ENCODE measurements at places on chromosomes 3 and 15.

DNA sequence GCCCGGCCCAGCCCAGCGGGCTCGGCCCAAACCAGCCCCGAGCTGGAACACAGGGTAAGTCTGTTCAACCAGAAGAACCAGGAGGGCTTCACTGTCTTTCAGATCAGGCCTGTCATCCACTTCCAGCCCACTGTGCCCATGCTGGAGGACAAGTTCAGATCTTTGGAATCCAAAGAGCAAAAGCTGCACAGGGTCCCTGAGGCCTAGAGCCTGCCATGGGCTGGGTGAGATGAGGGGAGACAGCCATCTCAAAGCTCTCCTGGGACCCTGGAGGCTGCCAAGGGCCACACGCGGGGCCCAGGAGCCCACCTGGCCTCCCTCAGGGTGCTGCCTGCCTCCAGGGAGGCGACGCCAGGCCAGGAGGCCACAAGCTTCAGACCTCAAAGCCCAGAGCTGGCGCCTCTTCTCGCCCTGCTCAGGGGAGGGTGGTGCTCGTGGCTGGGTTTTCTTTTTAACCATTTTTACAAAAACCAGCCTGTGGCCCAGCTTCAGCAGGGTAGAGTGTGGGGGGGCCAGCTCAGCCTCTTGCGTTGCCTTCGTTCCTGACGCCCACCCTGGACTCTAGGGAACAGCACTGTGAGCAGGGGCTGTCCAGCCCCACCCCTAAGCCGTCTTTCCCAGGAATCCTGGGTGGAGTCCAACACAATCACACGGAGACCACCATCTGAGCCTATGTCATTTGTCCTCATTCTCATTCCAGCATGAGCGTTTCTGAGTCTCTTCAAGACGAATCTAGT lies 107.0 kb downstream of the ETFA start:
- DNase-seq: no peak

DNA sequence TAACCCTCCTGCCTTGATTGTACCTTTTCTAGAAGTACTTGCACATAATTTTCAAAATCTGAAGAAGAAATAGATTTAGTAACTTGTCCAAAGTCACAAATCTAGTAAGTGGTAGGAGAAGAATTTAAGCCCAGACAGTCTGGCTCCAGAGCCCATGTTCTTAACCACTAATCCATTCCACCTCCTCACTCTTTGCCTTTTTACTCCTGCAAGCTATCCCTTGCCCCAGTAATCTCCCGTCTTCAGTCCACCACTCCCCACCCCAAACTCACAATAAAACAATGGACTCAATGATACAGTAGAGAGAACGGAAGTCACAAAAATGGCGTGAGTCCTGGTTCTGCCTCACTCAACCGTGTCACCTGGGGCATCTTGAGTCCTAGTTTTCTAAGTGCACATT lies 48.7 kb downstream of the SETMAR start:
- DNase-seq: no peak

GRCh38 chr3:88019024-88019423 lies 39.8 kb downstream of the CGGBP1 start:
- no peak for DNase-seq

DNA sequence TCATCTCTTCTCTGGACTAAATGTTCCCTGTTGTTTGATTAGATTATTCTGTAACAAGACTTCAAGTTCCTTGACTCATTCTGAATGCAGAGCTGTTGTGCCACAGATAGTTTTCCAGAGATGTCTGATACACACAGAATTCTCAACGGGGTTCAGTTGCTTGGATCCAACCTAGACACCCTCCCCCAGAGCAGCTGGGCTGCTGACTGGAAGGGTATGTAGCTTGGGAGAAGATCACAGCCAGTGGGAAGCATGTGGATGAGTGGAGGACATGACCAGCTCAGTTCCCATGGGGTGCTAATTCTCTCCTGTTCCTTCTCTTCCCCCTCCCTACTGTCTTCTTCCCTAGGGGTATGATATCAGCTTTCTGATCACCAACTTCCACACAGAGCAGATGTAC lies 6.6 kb upstream of the TTLL3 start:
- no peak for DNase-seq

- DNase-seq: no peak
These were observed 50.6 kb downstream of the TBL1XR1 start for GRCh38 chr3:177146646-177147045.

- no peak for DNase-seq
These were observed 288.9 kb downstream of the ZNF385D start for GRCh38 chr3:21462141-21462540.

GRCh38 chr3:33063651-33064051 lies 33.3 kb downstream of the GLB1 start:
- DNase-seq: peak; percentile 73

GRCh38 chr3:157099326-157100095 lies 60.4 kb downstream of the CCNL1 start:
- DNase-seq: no peak

DNA sequence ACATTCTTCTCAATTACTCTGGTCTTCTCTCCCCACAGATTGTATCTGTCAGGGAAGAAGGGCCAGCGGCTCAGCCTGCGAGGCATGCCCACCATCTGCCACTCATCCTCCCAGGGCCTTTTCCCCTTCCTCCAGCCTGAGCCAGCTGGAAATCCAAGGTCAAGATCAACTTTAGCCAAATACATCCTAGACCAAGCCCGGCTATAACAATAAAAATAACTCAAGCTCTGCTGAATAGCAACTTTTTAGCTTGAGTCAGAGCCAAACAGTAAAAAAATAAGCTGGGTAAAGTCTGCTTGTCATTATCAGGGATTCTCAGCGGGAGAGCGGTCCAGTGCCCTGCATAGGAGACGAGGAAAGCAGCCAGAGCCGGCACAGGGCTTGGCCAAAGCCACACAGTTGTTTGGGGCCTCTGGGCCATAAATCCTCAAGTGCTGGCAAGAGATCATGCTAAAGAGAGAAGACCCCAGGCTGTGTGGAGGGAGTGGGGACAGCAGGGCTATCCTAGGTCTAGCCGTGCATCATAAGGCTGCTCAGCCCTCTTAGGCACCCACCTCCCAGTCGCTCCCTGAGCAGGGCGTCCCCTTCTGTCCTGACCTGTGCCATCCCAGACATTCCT lies 76.2 kb upstream of the HERC1 start:
- no peak for DNase-seq

- no peak for DNase-seq
These were observed 65.7 kb downstream of the RLBP1 start for GRCh38 chr15:89155656-89156055.

GRCh38 chr15:68183616-68184315 lies 21.4 kb downstream of the CALML4 start:
- DNase-seq: no peak

DNA sequence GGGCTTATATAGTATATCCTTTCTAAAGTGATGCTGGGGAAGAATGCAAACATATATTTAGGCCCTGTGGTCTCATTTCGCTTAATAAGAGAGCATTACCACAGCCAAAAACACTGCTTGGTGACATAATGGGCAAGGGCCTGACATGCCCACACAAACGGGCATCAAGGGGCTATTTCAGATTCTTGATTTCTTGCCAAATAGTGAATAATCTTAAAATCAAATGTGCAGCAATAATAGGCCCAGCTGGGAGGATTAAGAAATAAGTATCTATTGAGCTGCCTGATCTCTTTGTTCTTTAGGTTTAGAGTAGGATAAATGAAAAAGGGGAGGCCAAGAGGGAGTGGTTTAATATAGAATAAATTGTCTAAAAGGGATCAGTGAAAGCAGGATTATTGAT lies 241.0 kb upstream of the GBE1 start:
- no peak for DNase-seq

GRCh38 chr15:93308026-93308690 lies 219.1 kb upstream of the RGMA start:
- DNase-seq: no peak

GRCh38 chr3:172707967-172708366 lies 2.9 kb downstream of the NCEH1 start:
- DNase-seq: no peak

GRCh38 chr3:131711114-131711768 lies 208.5 kb upstream of the MRPL3 start:
- DNase-seq: no peak

DNA sequence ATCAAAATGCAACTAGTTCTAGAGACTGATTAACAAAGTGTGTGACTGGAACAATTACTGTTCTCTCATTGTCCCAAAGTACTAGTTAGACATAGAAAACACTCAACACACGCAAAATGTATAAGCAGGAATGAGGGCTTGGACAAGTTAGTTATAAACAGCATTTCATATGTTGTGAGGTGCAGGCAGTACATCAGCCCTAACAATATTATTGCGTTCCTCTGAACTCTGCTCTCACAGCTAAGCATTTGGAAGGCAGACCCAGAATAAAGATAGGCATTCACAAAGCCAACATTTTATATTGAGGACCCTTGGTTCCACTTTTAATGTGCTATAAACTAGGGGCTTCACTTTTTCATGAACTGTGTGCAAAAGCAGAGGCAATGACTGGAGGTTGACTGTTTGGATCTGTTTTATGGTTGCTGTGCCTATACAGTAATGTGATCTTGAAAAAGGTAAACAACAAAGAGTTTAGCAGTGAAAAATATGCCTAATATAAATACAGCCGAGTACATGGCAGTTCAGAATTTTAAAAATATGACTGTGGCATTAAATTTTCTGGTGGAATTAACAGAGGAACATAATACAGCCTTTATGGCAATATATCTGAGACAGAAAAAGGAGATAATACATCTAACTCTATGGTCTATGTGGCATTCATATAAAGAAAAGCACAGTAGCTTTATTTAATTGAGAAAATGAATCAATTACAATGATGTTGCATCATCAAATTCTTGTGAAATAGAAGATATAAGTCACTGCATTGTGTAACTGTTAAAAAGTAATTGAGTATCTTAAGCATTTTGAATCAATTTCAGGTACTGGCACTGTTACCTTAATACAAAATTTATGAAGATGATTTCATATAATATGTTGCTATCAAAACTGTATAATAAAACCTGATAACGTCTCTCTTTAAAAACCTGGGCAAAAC lies 80.0 kb upstream of the SKOR1 start:
- DNase-seq: no peak

GRCh38 chr3:74599564-74599963 lies 14.9 kb downstream of the CNTN3 start:
- DNase-seq: no peak

- DNase-seq: no peak
These were observed 47.0 kb downstream of the EXD1 start for GRCh38 chr15:41183581-41183980.

GRCh38 chr15:31178705-31179104 lies 77.2 kb upstream of the TRPM1 start:
- no peak for DNase-seq

DNA sequence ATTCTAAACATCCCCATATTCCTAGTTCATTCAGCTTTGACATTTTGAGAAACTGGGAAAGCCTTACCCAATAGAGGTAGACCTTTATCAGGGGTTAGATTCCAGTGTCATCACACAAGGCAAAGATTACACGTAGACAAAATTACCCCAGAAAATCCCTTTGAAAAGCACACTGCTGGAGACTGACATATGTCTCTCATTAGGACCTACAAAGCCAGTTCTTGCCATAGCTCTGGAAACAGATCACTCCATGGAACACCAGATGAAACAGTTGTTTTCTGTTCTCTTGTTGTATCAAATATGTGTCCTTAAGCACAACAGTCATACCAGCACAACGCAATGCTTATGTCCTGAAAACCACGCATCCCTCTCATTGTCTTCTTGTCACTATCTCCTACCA lies 44.7 kb downstream of the RARB start:
- DNase-seq: no peak

- no peak for DNase-seq
These were observed 1.7 kb downstream of the HHLA2 start for GRCh38 chr3:108298056-108298455.

GRCh38 chr3:124663690-124664089 lies 66.6 kb upstream of the UMPS start:
- DNase-seq: no peak

GRCh38 chr15:62244762-62245161 lies 79.7 kb upstream of the C2CD4B start:
- DNase-seq: no peak

All from CD4-positive, alpha-beta T cell treated with Interleukin-17A for 4 hours (primary cell).